NCI-H1436 treated with DMSO at 0.1 percent for 48 hours (cell line): ENCODE measurements at places on chromosomes 2 and 18.
A peak's percentile ranks its signal among the peaks of the same experiment; 100 is the strongest.

- no peak for DNase-seq
These were observed 439.7 kb upstream of the CDH20 start for GRCh38 chr18:60893355-60894097.

- DNase-seq, result no peak
These were observed 74.8 kb upstream of the RIOK3 start for GRCh38 chr18:23378302-23378686.

DNA sequence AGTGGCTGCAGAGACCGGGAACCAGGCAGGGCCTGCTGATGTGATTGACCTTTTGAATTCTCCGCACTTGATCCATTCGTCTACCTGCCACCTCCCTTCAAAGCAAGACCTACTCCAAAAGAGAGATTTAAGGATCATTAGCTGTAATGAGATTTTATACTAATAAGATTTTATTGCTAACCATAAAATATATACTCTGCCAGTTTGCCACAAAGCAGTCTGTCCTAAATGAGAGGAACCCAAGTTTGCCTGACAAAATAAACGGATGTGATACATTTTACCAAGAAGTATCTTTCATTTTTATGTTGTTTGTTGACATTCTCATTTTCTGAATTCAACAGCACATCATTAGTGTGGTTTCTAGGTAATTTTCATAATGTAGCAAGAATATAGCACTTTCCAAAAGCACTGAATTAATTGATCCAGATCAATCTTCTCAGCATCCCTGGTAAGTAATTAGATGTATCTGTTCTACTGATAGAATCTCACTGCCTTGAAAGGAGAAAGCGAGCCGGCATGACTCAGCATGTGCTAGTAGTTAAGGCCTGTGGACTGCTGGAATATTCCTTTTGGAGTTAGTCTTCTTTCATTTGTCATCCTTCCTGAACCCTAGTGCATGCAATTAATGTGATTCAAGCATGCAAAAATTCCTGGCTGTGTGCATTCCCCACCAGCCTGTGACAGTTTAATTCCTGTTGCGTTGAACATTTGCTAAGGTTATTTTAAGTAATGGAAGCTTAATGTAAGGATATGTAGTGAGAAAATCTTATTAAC lies 128.5 kb downstream of the ARL6IP6 start:
- no peak for DNase-seq

- peak; percentile 89 for DNase-seq
These were observed 48.4 kb upstream of the ZNF397 start for GRCh38 chr18:35192415-35192814.

- no peak for DNase-seq
These were observed 15.3 kb downstream of the KYNU start for GRCh38 chr2:142892715-142893114.
